T-cell (primary cell): ENCODE measurements at places on chromosomes 6 and 20.

DNA sequence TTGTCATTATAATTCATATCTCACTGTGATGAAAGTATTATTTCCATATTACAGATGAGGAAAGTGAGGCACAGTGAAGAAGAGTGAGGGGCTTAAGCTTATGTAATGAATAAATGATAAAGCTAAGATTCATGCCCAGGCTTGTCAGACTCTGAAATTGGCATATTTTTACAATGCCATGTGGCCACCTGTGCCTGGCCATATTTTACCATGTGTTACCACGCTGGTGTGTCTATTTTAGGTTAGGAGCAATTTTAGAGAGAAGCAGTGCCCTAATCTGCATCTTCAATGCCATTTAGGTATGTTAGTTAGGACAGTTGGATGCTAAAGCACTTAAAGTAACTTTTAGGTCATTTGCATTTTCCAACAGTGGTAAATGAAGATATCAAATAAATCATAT lies 188.0 kb upstream of the FLRT3 start:
- H3K4me1 ChIP-seq = no peaks in the 10 kb centered on the region
- no peaks in the 10 kb centered on the region for H3K36me3 ChIP-seq
- no peak overlapping the region for H3K4me3 ChIP-seq
- H3K27me3 ChIP-seq = no peaks in the 10 kb centered on the region

- H3K4me3 ChIP-seq = no peak overlapping the region
- no peaks in the 10 kb centered on the region for H3K27me3 ChIP-seq
- H3K4me1 ChIP-seq = no peaks in the 10 kb centered on the region
- H3K27ac ChIP-seq = no peak overlapping the region
These were observed 18.9 kb downstream of the MANBAL start for GRCh38 chr20:37308086-37309050.

DNA sequence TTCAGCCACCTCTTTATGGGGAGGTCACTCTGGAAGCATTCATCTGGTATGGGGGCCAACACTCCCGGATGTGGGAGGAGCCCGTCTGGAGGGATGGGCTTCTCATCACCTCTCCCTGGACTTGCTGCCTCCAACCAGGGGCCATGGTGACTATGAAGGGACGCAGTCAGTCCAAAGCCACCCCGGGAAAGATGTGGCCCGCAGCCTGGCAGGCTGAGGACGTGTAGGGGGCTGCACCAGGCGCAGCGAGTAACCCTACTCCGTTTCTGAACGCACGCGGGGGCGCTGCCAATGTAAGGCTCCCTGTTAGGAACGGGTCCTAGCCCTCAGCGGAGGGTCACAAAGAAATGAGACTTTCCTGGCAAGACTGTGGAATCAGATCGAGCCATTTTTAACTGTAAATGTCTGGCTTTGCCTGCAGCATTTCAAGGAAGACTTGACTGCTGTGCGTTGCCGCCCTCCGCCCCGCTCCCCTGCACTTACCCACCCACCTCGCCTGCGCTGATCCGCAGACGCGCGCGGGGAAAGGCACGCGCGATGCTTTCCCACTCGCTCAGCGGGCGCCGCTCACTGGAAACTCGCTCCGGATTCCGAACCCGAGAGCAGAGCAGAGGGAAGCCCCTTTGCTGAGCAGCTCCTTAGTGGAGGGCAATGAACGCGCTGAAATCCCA lies 55.1 kb downstream of the IL20RA start:
- H3K36me3 ChIP-seq = no peaks in the 10 kb centered on the region
- no peak overlapping the region for H3K27ac ChIP-seq
- peaks cover 7% of the 10 kb centered on the region for H3K4me1 ChIP-seq
- H3K4me3 ChIP-seq = no peak overlapping the region
- DNase-seq = no peak
- H3K27me3 ChIP-seq = peaks cover 12% of the 10 kb centered on the region

DNA sequence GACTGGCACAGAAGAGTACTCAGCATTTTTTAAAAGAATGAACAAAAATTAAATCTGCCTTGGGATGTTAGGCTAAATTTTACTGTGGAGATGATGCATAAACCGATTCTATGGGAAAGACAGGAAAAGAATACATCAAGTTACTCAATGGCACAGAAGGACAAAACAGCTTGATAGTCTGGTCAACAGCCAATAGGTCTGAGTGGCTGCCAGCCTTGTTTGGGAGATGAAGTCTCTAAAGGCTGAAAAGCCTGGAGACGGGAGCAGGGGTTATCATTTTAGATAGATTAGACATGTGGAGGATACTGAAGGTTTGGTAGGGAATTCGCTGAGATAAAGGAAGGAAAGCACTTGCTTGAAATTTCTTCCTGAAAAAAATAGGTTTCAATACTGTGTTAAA lies 56.3 kb upstream of the LAMA2 start:
- H3K4me1 ChIP-seq = no peaks in the 10 kb centered on the region
- H3K36me3 ChIP-seq = no peaks in the 10 kb centered on the region
- H3K27me3 ChIP-seq = no peaks in the 10 kb centered on the region
- H3K4me3 ChIP-seq = no peak overlapping the region

DNA sequence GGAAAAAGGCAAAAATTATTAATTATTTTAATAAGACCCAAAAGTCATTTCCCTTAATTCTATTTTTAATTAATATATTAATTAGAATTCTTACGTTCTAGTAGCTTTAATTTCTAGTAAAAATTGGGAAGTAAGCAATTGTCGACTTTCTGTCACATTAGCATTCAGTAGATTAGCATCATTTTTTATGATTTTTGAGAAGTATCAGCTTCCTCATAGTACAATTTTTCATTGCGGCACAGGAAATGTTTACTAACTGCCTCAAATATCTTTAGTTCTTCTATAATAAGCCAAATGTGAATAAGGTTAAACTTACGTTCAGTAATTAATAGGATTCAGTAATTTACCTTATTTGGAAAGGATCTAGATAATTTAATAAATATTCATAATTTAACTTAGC lies 687.4 kb downstream of the EPM2A start:
- H3K27me3 ChIP-seq = peaks cover 4% of the 10 kb centered on the region
- DNase-seq = no peak
- no peaks in the 10 kb centered on the region for H3K4me1 ChIP-seq
- H3K27ac ChIP-seq = no peak overlapping the region

GRCh38 chr20:11103866-11104265 lies 430.1 kb upstream of the JAG1 start:
- H3K4me1 ChIP-seq = no peaks in the 10 kb centered on the region
- no peaks in the 10 kb centered on the region for H3K27me3 ChIP-seq
- no peak for DNase-seq
- no peak overlapping the region for H3K27ac ChIP-seq

DNA sequence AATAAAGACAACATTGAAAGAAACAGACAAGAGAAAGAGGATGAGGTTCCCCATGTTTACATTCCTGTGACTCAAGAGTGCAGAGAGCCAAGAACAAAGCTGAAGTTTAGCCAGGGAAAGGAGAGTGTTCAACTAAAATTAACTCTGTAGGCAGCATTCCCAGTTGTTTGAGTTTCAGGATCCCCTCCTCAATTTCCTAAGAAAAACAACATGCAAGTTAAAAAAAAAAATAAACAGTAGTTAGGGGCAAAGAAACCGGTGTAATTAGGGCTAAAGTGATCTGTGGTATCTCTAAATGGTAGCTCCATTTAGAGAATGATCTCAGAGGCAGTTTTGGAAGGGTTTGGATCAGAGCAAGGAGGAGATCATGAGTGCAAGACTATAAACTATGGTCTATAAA lies 30.9 kb upstream of the RAB23 start:
- H3K4me1 ChIP-seq = no peaks in the 10 kb centered on the region
- DNase-seq = no peak
- H3K4me3 ChIP-seq = no peak overlapping the region
- no peak overlapping the region for H3K27ac ChIP-seq
- H3K36me3 ChIP-seq = no peaks in the 10 kb centered on the region

DNA sequence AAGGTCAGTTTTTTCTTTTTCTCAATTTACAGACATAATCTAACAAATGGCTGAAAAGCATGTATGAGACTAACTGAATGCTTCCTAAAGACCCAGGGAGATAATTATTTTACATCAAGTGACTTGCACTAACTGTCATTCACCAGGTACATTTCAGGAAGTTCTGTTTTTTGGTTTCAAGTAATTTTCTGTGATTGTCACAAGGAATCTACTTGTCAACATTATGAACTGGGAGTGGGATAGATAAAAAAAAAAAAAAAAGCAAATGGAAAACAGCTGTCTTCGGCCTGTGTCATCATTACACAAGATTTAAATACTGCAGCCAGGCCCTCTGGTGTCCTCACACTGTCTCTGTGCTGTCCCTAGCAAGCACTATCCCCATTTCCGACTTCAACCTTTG lies 379.0 kb upstream of the HTR1E start:
- no peak overlapping the region for H3K27ac ChIP-seq
- no peaks in the 10 kb centered on the region for H3K4me1 ChIP-seq
- no peak overlapping the region for H3K4me3 ChIP-seq

DNA sequence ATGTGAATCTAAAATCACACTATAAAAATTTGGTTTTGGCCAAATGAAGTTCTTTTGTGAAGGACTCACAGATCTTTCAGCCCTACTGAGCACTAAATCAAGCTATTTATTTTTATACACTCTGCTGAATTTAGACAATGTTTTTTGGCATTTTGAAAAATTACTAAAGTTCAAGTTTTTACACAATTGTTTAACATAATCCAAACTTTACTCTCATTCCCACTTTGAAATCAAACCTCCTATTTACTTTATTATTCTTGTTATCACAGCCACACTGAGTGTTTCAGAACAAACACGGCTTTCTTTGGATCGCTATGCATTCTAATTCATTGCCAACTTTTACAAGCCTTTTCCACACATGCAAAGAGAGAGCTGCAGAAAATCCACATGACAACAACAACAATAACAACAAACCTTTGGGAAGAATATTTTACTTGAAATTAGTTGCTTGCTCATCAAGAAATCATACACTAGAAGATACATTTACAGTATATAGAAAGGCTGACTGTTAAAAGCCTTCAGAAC lies 49.1 kb upstream of the TMEM30A start:
- no peaks in the 10 kb centered on the region for H3K27me3 ChIP-seq
- no peak overlapping the region for H3K27ac ChIP-seq
- DNase-seq = no peak
- H3K4me1 ChIP-seq = no peaks in the 10 kb centered on the region

DNA sequence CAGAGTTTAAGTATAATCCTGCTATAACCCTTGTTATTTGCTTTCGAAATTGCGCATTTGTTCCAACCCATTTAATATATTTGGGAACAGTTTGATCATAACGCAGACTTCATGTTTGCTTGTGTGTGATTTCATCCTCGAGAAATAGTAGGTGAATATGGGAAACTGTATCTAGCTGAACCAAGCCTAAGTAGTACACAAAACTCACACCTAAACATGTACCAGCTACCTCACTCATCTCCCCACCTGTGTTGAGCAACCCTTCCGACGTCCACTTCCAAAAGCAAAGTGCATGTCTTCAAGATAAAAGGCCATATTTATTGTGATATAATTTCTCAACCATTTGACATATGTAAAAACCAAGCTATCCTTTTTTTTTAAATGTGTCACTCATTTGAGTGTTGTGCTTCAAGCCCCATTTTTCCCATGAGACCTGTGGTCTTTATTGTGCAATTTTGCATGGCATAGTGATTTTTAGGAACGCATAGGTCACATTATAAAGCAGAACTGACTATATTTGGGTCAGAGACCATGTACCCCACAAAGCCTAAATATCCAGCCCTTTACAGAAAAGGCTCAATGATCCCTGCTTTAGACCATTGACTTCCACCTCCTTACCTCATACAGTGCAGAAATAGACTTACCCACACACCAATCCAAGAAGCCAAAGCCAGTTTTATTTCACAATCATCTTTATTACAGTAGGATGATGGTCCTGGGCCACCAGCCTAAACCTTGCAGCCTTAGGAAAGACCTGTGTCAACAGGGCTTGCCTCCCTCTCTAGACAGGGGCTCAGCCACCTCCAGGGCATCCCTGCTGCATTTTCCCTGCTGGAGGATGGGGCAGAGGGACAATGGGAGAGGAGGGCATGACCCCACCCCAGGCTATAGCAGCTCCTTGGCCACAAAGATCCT lies 7.1 kb downstream of the CCND3 start:
- H3K27me3 ChIP-seq = no peaks in the 10 kb centered on the region
- H3K4me3 ChIP-seq = no peak overlapping the region
- H3K27ac ChIP-seq = peak overlapping the region; percentile 50
- DNase-seq = no peak
- peaks cover 8% of the 10 kb centered on the region for H3K36me3 ChIP-seq

DNA sequence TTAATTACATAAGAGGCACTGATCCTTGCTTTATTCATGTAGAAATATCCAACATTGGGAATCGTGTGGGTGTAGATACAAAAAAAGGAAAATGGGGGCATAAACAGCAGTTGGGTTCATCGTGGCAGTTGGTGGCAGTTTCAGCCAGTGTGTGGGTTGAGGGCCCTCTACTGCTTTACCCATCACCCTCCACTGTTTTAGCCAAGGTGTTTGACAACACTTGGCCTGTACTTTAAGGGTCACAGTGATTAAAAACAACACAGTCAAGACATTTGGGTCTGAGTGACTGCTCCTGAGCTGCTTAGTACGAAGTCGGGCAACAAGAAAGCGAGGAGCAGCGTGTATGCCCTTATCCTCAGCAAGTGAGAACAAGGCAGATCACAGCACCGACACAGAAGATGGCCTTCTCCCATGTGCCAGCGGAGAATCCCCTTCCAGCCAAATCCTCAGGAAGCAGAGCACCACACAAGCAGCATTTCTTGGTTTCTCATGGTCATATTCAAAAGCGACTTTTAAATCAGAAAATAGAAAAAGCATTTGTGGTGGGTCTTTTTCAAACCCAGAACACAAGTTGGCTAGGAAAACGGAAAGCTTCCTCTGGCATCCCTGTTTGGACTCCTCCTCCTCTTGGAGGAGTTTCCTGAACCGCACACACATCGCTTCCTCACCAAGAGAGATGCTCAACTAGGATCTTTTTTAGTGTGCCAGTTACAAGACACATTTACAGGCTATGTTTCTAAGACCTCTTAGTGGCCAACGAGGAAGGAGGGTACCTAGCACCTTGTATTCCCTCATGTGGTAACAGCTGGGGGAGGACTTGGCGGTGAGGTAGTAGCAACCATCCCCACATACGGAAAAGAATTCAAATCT lies 23.5 kb downstream of the EIF2S2 start:
- no peaks in the 10 kb centered on the region for H3K27me3 ChIP-seq
- H3K4me3 ChIP-seq = no peak overlapping the region
- DNase-seq = no peak
- peaks cover 9% of the 10 kb centered on the region for H3K36me3 ChIP-seq
- no peaks in the 10 kb centered on the region for H3K4me1 ChIP-seq
- H3K27ac ChIP-seq = no peak overlapping the region

GRCh38 chr6:128599036-128599435 lies 78.6 kb upstream of the PTPRK start:
- H3K27me3 ChIP-seq = no peaks in the 10 kb centered on the region
- no peaks in the 10 kb centered on the region for H3K36me3 ChIP-seq
- no peak overlapping the region for H3K27ac ChIP-seq
- H3K4me3 ChIP-seq = no peak overlapping the region

GRCh38 chr6:133218852-133219251 lies 22.3 kb upstream of the EYA4 start:
- no peaks in the 10 kb centered on the region for H3K36me3 ChIP-seq
- no peak overlapping the region for H3K4me3 ChIP-seq
- DNase-seq = no peak
- no peaks in the 10 kb centered on the region for H3K4me1 ChIP-seq

GRCh38 chr6:11538819-11539468 lies 1.4 kb downstream of the TMEM170B start:
- H3K27ac ChIP-seq = no peak overlapping the region
- no peaks in the 10 kb centered on the region for H3K27me3 ChIP-seq
- no peaks in the 10 kb centered on the region for H3K36me3 ChIP-seq
- DNase-seq = no peak

- no peak for DNase-seq
- no peak overlapping the region for H3K4me3 ChIP-seq
- H3K4me1 ChIP-seq = peaks cover 2% of the 10 kb centered on the region
- H3K27me3 ChIP-seq = peaks cover 32% of the 10 kb centered on the region
- no peak overlapping the region for H3K27ac ChIP-seq
- H3K36me3 ChIP-seq = no peaks in the 10 kb centered on the region
These were observed 150.6 kb downstream of the LY86 start for GRCh38 chr6:6738922-6739716.
